A549 treated with DMSO at 1 μM for 4 hours (cell line): ENCODE measurements at places on chromosomes 5 and 9. TPM values are rescaled to one million over a fixed set of nuclear protein-coding genes. Genes with fewer than 3 reads are reported as not detected.

THBS4 gene
- total RNA-seq, result 0.23 TPM in 1 of 5 replicates, not detected in the others

TEX48 gene
- total RNA-seq, result not detected in 5 replicates

TNPO1 gene
- total RNA-seq, result 145 to 190 TPM (median 166 TPM) in 5 replicates

KLF4 gene
- 11.6 to 17.8 TPM (median 13.9 TPM) in 5 replicates for total RNA-seq

FOXD4L4 gene
- 0.07 to 0.10 TPM (median 0.08 TPM) in 3 of 5 replicates, not detected in the others for total RNA-seq

GFRA3 gene
- total RNA-seq, result 0.05 to 0.10 TPM (median 0.07 TPM) in 5 replicates

PCDHB5 gene
- total RNA-seq, result 1.2 to 1.9 TPM (median 1.4 TPM) in 5 replicates

DDX4 gene
- not detected in 5 replicates for total RNA-seq

IFNB1 gene
- total RNA-seq, result not detected in 5 replicates

CCL28 gene
- 0.06 to 0.31 TPM (median 0.13 TPM) in 5 replicates for total RNA-seq

CD72 gene
- total RNA-seq, result 0.06 to 0.13 TPM (median 0.10 TPM) in 3 of 5 replicates, not detected in the others

PCDHGA8 gene
- total RNA-seq, result 0.02 to 0.03 TPM (median 0.02 TPM) in 3 of 5 replicates, not detected in the others

MIGA2 gene
- 11.6 to 14.8 TPM (median 13.9 TPM) in 5 replicates for total RNA-seq

PHF24 gene
- 0.07 to 0.18 TPM (median 0.17 TPM) in 5 replicates for total RNA-seq

FOXD4L5 gene
- total RNA-seq, result 0.06 to 0.10 TPM in 2 of 5 replicates, not detected in the others

HAVCR2 gene
- total RNA-seq, result 0.23 to 0.63 TPM (median 0.40 TPM) in 5 replicates

RELL2 gene
- total RNA-seq, result 3.5 to 5.7 TPM (median 4.0 TPM) in 5 replicates

INSL4 gene
- 15.5 to 19.2 TPM (median 18.0 TPM) in 5 replicates for total RNA-seq

HSD17B4 gene
- 49.4 to 63.3 TPM (median 61.6 TPM) in 5 replicates for total RNA-seq
